Suprapubic skin (tissue), 4 donors: ENCODE measurements at places on chromosomes 16 and 17. TPM values are rescaled to one million over a fixed set of nuclear protein-coding genes. Genes with fewer than 3 reads are reported as not detected.

GRCh38 chr16:3095869-3096268 lies 3.2 kb downstream of the ZSCAN10 start:
- H3K36me3 ChIP-seq: no peaks in the 10 kb centered on the region
- peaks cover 14% of the 10 kb centered on the region for H3K4me1 ChIP-seq
- no peak overlapping the region for H3K27ac ChIP-seq
- H3K4me3 ChIP-seq: no peak overlapping the region

- peaks cover 36% of the 10 kb centered on the region for H3K4me1 ChIP-seq
- H3K27me3 ChIP-seq: no peaks in the 10 kb centered on the region
- peak overlapping the region; percentile 88 for H3K27ac ChIP-seq
- no peak for DNase-seq
- peaks cover 8% of the 10 kb centered on the region for H3K36me3 ChIP-seq
These were observed 57.2 kb upstream of the VPS4A start for GRCh38 chr16:69253870-69254341.

DNA sequence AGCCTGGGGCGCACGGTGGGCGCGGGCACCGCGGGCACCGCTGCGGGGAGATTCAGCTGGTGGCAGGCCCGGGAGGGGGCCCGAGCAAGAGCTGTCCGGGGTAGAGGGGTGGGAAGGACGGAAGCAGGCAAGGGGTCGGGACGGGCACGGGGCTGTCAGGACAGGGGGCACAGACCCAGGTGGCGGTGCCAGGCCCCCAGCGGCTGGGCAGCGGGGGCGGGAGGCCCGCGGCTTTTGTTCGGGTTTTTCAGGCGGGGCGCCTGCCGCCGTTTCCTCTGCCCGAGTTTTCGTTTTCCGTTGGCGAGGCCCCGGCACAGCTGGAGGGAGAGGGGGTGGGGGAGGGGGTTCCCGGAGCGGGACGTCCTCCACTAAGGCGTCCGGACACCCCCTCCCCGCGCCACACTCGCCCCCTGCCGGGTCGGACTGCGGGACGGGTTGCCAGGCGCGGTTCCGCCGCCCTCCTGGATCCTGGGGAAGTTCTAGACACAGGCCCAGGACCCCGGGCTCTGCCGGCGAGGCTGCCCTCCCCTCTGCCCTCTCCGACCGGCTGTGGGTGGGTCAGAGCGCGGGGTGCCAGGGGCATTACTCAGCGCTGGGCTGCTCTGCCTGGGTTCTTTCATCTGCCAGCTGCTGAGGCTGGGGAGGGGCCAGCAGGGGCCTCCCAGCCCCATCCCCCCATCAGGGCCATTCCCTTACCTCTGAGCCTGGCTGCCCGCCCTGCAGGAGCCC lies 543 bp downstream of the ARHGAP23 start:
- peak overlapping the region; percentile 76 for H3K4me3 ChIP-seq
- H3K4me1 ChIP-seq: peaks cover 35% of the 10 kb centered on the region
- H3K27ac ChIP-seq: peak overlapping the region; percentile 84
- no peak for DNase-seq
- no peaks in the 10 kb centered on the region for H3K27me3 ChIP-seq

WWOX gene
- 29.6 TPM for total RNA-seq

DNA sequence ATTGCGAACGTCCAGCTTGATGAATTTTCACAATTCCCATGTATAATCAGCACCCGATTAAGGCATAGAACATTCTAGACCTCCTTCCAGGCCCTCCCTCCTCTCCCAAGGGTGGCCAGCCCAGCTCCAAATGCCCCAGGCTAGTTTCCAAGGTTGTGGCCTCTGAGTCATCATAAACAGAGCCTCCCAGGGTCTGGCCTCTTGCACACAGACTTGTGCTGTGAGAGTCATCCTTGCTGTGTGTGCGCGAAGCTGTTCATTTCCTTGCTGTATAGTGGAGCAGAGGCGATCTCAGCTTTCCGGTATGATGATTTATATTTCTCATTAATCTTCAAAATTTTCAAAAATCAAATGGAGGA lies 20.5 kb upstream of the JPH3 start:
- peak overlapping the region; percentile 13 for H3K4me3 ChIP-seq
- DNase-seq: no peak
- H3K36me3 ChIP-seq: no peaks in the 10 kb centered on the region
- H3K4me1 ChIP-seq: peaks cover 20% of the 10 kb centered on the region
- peaks cover 42% of the 10 kb centered on the region for H3K27me3 ChIP-seq

DNA sequence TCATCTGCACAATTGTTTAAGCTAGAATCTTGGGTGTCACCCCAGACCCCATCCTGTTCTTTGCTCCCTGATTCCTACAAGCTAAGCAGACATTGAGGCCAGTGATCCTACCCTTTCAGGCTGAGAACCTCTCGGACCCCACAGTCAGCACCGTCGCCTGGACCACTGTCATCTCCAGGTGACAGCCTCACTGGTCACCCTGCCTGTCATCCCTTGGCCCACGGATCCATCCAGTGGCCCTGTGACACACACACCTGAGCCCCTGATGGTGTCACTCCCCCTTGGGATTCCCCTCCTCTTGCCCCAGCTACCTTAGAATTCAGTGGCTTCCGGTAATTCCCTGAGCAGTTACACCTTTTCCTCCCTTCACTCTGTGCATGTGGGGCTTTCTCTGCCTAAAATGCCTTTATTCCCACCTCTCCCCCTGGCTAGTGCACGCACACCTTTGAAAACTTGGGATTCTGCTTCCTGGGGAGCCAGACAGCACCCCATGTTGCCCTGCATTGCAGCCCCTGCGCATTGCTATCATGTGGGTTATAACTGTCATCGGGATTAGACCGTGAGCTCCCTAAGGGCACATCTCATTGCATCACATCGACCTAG lies 3.0 kb downstream of the C16orf86 start:
- peaks cover 56% of the 10 kb centered on the region for H3K4me1 ChIP-seq
- H3K27me3 ChIP-seq: no peaks in the 10 kb centered on the region

GRCh38 chr17:55577687-55578086 lies 66.4 kb upstream of the SMIM36 start:
- no peaks in the 10 kb centered on the region for H3K36me3 ChIP-seq
- DNase-seq: no peak
- H3K27me3 ChIP-seq: no peaks in the 10 kb centered on the region
- H3K4me3 ChIP-seq: peak overlapping the region; percentile 25
- H3K27ac ChIP-seq: peak overlapping the region; percentile 84
- peaks cover 11% of the 10 kb centered on the region for H3K4me1 ChIP-seq

DNA sequence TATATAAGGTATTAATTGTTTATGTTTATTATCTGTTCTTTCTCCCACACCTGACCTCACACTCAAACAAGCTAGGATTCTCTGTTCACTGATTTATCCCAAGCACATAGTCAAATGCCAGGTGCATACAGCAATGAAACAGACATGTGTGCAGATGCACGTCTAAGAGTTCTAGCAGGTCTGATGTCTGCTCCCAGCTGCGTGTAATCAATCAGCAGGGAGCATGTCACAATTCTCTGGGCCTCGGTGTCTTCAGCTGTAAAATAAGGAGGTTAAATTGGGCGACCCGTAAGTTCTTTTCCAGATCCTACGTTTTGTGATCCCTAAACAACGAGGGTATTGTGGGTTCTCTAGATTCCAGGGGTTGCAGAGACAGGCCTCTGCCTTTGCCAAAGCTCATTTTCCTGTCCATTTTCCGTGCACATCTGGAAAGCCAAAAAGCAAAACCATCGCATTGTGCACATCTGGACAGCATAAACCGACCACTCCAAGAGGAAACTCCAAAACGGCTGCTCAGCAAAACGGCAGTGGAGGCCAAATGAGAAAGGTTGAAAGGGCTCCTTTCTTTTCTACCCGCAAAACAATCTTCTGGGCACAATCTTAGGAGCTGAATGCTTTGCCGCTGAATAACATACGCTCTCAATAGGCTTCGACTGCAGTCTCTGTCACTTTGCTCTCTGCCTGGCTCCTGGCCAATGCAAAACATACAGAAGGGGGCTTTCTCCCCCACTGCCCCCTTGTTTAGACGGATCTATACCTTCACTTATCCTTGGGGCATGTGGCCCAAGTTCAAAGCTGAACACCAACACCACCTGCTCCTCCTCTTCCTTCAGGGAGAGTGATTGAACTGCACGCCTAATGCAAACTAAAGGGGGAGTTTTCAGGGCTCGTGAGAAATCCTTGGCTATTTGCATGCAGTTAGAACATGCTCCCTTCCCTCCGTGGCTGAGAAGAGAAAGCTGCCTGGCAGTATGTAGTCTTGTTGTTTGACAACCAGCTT lies 426.3 kb downstream of the SLC39A11 start:
- H3K4me3 ChIP-seq: no peak overlapping the region
- no peaks in the 10 kb centered on the region for H3K36me3 ChIP-seq
- no peak overlapping the region for H3K27ac ChIP-seq
- DNase-seq: no peak

PIPOX gene
- total RNA-seq: 3.5 TPM

RNPS1 gene
- total RNA-seq: 119 TPM

DNA sequence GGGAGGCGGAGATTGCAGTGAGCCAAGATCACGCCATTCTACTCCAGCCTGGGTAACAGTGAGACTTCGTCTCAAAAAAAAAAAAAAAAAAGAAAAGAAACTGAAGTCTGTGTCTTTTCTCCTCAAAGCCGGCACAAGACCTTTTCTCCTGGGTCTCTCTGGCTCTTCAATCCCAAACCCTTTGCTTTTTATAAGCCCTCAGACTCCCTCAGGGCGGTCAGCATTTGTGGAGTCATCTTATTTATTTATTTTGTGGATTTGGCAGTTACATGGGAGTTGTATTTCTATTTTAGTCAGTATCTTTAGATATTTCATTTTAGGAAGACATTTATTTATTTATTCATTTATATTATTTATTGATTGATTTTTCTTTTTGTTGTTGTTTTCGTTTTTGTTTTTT lies 57.7 kb upstream of the MAP3K14 start:
- H3K4me1 ChIP-seq: peaks cover 40% of the 10 kb centered on the region
- H3K27ac ChIP-seq: peak overlapping the region; percentile 66
- H3K36me3 ChIP-seq: no peaks in the 10 kb centered on the region
- no peaks in the 10 kb centered on the region for H3K27me3 ChIP-seq
- no peak overlapping the region for H3K4me3 ChIP-seq

GRCh38 chr17:70017941-70018340 lies 57.1 kb upstream of the KCNJ16 start:
- DNase-seq: no peak
- H3K4me1 ChIP-seq: peaks cover 8% of the 10 kb centered on the region
- no peak overlapping the region for H3K4me3 ChIP-seq
- no peaks in the 10 kb centered on the region for H3K36me3 ChIP-seq

GRCh38 chr17:49403514-49404289 lies 11.0 kb downstream of the PHB1 start:
- peaks cover 15% of the 10 kb centered on the region for H3K4me1 ChIP-seq
- H3K4me3 ChIP-seq: no peak overlapping the region
- H3K27ac ChIP-seq: peak overlapping the region; percentile 73
- H3K36me3 ChIP-seq: peaks cover 55% of the 10 kb centered on the region
- no peaks in the 10 kb centered on the region for H3K27me3 ChIP-seq
- DNase-seq: peak; percentile 38

DNA sequence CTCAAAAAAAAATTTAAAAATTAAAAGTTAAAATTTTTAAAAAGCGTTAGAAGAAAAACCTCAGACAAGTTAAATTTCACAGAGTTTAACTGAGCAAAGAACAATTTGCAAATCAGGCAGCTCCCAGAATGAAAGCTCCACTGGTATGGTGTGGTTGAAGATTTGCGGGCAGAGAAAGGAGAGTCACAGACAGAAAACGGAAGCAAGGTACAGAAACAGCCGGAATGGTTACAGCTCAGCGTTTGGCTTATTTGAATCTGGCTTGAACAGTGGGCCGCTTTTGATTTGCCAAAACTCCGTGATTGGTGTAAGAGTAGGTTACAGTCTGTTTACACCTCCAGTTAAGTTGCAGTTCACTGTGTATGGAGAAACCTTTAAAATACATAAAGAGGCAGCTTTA lies 297.1 kb downstream of the HS3ST4 start:
- H3K27ac ChIP-seq: no peak overlapping the region
- no peak overlapping the region for H3K4me3 ChIP-seq
- no peaks in the 10 kb centered on the region for H3K36me3 ChIP-seq
- no peak for DNase-seq
- H3K27me3 ChIP-seq: no peaks in the 10 kb centered on the region

- no peaks in the 10 kb centered on the region for H3K27me3 ChIP-seq
- no peak for DNase-seq
- no peak overlapping the region for H3K27ac ChIP-seq
- no peak overlapping the region for H3K4me3 ChIP-seq
These were observed 116.8 kb downstream of the ABCC6 start for GRCh38 chr16:16106466-16106865.

GRCh38 chr17:4811471-4811870 lies 4.5 kb downstream of the PLD2 start:
- H3K36me3 ChIP-seq: peaks cover 34% of the 10 kb centered on the region
- H3K4me1 ChIP-seq: peaks cover 20% of the 10 kb centered on the region
- H3K27me3 ChIP-seq: no peaks in the 10 kb centered on the region

DNA sequence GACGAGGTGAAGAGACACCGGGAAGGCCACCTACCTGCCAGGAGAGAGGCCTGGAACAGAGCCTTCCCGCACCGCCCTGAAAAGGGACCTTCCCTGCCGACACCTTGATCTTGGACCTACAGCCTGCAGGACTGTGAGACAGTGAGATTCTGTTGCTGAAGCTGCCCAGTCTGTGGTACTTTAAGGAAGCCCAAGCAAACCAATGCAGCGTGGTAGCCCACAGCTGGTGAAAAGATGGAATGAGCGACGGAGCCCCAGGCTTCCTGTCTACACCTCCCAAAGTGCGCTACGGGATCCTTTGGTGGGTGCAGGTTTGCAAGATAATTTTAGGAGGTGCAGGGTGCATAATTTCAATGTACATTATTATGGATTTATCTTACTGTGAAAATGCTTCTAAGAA lies 33.9 kb downstream of the TNFRSF13B start:
- DNase-seq: peak; percentile 52
- H3K27me3 ChIP-seq: peaks cover 3% of the 10 kb centered on the region
- no peak overlapping the region for H3K27ac ChIP-seq

DNA sequence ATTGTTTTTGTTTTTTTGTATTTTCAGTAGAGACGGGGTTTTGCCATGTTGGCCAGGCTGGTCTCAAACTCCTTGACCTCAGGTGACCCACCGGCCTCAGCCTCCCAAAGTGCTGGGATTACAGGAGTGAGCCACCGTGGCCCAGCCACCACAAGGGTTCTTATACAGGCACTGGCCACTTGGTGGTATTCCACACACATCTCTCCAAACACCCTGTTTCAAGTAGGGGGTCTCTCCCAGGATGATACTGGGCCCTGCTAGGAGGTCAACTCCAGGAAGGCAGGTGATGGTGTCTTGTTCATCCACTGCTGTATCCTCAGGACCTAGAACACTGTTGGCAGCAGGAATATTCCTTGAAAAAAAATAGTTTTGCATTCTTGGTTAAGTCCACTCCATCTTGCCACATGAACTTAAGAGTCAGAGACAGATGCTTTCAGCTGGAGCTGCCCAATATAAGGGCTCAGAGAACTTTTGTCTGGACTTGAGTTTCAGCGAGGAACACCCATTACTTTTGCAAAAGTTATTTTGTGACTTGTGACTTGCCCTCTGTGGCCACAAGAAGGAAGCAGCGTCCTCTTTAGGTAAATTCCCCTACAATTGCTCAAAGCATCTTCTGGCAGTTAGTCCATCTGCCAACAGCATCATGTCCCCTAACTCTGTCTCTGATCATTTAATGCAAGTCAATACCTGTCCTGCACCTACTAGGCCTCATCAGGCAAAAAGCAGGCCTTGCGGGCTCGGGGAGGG lies 7.4 kb upstream of the EEF2K start:
- no peaks in the 10 kb centered on the region for H3K27me3 ChIP-seq
- peaks cover 41% of the 10 kb centered on the region for H3K4me1 ChIP-seq
- no peak overlapping the region for H3K4me3 ChIP-seq

- no peaks in the 10 kb centered on the region for H3K27me3 ChIP-seq
- H3K36me3 ChIP-seq: no peaks in the 10 kb centered on the region
- H3K4me1 ChIP-seq: peaks cover 17% of the 10 kb centered on the region
- H3K27ac ChIP-seq: peak overlapping the region; percentile 55
These were observed 8.1 kb upstream of the EFCAB13 start for GRCh38 chr17:47315451-47316266.
